ENCODE measurements at places on chromosomes 1 and 21.

GRCh38 chr1:51708911-51709760, 92.2 kb downstream of the OSBPL9 start:
- DNase-seq = no peak

DNA sequence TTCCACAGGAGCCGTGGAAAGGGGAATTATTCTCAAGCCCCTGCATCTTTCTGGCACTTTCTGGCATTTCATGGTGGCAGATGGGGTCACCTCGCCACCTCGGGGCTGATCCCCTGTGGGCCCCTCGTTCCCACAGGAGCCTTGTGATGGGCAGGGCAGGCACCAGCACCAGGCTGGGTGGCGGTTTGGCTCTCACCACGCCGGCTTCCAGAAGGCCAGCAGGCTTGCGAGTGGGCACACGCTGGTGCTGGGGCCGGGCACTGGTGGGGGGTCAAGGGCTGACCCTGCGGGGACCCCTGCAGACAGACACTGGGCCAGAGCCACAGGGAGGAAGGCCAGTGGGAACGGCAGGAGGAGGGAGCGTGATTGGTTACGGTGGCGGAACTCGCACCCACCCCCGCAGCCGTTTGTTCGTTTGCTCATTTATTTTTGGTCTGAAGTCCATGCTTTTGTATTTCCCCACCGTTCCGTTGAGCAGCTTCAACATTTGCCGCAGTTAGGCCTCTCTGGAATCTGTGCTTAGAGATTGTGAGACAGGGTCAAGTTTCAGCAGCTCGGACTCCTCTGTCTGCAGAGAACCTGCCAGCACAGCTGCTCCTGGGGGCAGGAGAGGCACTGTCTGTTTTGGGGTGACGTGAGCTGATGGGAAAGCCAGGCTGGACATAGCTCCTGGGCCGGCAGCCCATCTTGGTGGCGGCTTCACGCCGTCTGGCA, 5.3 kb downstream of the COL18A1 start:
- DNase-seq = no peak

- DNase-seq = no peak
These were observed 50.1 kb downstream of the PHC2 start for GRCh38 chr1:33380811-33381210.

- DNase-seq = peak; percentile 30
These were observed 46.6 kb upstream of the C1orf105 start for GRCh38 chr1:172373864-172374263.

- DNase-seq = no peak
These were observed 366.4 kb upstream of the ZP4 start for GRCh38 chr1:238257018-238257621.

GRCh38 chr1:5941671-5942070, 50.6 kb downstream of the NPHP4 start:
- no peak for DNase-seq

- peak; percentile 41 for DNase-seq
These were observed 14.0 kb upstream of the AIM2 start for GRCh38 chr1:159090286-159091179.

GRCh38 chr1:176466514-176466913, 3.5 kb downstream of the PAPPA2 start:
- no peak for DNase-seq

DNA sequence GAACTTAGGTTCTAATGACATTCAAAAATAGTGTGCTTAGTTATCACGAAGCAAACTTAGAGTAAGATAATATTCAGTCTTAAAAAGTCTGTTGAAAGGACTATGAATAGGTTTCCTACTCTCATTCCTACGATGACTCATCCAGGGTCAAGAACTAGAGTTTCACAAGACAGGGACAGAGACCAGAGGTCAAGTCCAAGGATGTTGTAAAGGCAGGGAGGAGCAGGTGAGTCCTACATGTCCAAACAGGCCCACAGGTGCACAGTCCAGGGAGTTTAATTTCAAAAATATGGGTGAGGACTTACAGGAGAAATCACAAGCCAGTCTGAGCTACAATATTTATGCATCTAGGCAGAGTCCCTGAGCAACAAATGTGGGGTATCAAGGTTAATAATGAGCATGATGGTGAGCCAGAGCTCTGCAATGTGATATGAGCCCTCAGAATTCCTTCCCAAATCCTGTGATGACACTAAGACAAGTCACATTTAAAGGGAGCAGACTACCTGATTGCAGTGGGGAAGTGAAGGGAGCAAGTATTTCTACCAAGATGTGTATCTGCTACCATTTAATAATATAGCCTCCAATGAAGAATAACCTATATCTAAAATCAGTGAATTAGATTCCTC, 100.0 kb upstream of the NRIP1 start:
- DNase-seq = peak; percentile 1

DNA sequence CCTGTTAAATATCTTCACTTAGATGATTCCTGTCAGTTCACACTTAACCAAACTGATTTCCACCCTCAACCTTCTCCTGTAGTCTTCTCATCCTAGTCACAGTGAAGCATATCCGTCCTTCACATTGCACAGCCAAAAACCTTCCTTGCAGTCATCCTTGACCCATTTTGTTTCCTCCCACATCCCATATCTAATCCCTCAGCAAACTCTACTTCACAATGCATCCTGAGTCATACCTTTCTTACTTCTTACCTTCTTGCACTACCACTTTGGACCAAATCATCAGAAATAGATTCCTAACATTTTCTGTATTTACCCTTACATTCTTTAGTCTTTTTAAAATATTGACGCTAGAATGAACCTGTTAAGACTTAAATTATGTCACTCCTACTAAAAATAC, 86.9 kb downstream of the OLFML2B start:
- no peak for DNase-seq

- peak; percentile 60 for DNase-seq
These were observed 888 bp upstream of the COL18A1 start for GRCh38 chr21:45403825-45404729.

DNA sequence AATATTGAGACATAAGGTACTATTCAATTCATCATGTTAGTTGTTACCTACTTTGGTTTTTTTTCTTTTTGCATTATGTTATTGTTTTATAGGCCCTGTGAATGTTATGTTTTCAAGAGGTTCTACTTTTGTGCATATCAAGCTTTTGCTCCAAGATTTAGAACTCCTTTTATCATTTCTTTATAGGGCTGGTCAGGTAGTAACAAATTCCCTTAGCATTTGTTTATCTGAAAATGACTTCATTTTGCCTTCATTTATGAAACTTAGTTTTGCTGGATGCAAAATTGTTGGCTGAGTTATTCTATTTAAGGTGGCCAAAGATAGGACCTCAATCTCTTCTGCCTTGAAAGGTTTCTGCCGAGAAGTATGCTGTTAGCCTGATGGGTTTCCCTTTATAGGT, 21.3 kb upstream of the MAB21L3 start:
- DNase-seq = no peak

- DNase-seq = peak; percentile 35
These were observed 382.8 kb downstream of the AMY1C start for GRCh38 chr1:104132382-104132973.

- peak; percentile 84 for DNase-seq
These were observed 57.3 kb downstream of the PSMG1 start for GRCh38 chr21:39125752-39126485.

- DNase-seq = no peak
These were observed 76.6 kb upstream of the SELENON start for GRCh38 chr1:25723250-25723880.

DNA sequence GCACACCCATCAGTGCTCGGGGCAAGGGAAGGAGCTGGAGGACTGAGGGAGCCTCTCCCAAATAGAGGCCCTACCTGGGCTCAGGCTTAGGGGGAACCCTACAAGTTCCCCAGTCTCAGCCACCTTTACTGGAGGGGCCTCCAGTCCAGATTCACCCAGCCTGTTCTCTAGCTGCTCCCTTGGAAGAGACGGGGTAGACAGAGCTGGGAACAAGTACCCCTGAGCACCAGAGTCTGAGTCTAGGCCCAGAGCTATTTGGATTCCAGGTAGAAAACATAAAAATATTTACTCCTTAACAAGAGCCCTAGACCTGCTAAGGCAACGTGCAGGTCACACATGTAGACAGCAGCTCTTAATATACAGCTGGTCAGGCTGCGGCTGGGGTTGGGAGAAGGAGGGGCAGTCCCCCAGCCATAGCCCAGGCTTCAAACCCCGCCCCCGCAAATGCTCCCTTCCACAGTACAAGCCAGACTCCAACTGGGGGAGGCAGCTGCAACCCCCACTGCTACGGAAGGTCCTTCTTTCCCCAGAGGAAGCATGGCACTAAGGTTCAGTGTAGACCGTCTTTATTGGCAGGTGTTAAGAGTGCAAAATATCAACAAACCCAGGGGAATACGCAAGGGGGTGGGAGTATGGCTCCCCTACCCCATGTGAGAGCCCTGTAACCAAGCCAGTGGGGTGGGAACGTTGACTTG, 8.0 kb downstream of the TENT5B start:
- peak; percentile 55 for DNase-seq

GRCh38 chr1:164755690-164756089, 196.7 kb downstream of the PBX1 start:
- no peak for DNase-seq

DNA sequence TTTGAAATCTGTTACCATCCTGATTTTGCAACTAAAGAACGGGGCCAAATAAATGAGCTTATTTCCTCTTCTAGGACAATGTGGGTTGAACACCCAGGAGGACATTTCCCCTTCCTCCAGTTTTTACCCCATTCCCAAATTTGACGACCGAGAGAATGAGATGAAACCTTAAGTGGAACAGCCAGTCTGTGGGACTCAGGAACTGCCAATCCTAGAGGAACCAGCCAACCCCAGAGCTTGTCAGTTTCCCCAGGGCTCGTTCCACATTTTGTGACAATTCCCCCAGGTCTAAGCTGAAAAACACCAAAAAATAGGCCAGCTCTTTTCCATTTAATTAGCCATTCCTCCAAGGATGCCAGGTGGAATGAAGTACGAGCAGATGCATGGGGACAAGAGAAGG, 21.3 kb upstream of the MAPKAPK2 start:
- DNase-seq = no peak

GRCh38 chr1:21323091-21323490, 32.8 kb upstream of the ECE1 start:
- DNase-seq = no peak

DNA sequence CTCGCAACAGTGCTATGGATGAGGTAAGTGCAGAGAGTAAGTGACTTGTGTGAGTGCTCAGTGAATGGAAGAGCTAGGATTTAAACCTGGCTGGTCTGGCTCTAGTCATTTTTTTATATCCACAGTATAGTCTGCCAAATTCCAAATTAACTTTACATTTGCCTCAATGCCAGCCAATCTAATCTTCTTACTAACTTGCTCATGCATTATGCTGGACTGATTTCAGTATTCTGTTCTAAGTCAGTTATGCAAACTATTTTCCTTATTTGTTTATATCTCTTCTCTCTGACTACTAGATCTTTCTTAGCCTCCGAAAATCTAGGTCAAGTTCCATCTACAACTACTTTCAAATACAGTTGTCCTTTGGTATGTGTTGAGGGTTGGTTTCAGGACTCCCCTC, 133.3 kb downstream of the XPR1 start:
- no peak for DNase-seq

- no peak for DNase-seq
These were observed 38.4 kb upstream of the ZNF281 start for GRCh38 chr1:200448034-200448762.

DNA sequence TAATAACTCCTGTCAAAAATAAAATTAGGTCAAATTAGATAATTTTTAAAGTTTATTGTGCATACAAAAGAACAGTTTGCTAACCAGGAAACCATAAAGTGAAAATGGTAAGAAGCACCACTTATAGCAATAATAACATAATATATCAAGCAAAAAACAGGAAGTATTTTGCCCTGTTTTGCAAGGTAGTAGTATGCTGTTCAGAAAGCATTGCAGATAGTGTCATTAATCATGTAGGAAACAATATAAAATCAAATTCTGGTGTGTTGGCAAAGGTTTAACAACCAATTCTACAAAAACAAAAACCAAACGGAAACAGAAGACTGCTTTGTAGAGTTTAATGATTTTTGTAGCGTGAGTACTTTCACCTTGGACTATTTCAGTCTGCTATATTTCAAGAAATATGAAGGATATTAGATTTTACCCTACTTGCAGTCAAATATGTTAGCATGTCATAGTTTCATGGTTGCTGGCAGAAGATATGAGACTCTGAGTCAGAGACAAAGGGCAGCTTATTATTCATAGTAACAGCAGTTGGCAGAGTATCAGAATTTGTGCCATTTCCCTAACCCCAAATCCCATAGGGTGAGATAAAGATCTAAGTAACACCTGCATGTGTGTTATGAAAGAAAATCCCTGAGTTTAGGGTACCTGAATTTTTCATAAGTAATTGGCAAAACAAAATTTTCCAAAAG, 729.0 kb upstream of the BRINP3 start:
- no peak for DNase-seq

- peak; percentile 76 for DNase-seq
These were observed 197.6 kb upstream of the FOXD3 start for GRCh38 chr1:63124666-63125191.

GRCh38 chr1:55958498-55958897, 620.9 kb downstream of the PLPP3 start:
- DNase-seq = no peak

DNA sequence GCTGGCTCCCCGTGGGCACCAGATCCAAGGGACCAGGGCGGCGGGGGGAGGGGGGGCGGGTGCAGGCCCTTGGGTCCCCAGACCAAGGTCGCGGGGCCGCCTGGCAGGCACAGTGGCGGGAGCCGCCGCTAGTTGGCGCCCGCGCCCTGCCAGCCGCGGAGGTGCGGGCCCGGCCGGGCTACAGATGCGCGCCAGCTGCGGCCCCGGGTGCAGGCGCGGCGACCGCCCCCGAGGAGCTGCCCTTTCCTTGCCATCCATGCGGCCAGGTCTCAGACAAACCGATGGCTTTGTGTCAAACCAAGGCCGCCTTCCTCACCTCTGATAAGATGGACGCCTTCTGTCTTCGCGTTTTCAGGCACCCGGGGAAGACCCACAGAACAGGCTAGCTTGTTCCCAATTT, 2.2 kb upstream of the RUNX3 start:
- DNase-seq = peak; percentile 31

DNA sequence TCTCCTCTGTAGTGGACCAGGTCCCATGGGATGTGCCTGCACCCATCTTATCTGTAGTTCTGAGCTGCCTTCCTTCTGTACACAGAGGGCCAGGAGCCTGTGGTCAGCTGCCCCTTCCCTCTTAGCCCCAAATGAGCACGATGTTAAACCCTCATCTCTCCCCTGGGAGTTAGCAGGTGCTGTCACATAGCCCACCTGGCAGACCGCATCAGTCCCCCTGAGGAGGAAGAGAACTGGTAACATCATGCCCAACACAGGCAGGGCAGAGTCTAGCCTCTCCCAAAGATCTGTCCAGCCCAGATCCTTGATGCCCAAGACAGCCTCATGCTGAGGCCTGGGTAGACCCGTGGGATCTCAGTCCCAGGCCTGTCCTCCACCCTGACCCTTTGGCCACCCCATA, 4.7 kb downstream of the TIE1 start:
- no peak for DNase-seq
